ENCODE measurements at places on chromosomes 1 and 21.

GRCh38 chr1:240663169-240663879, 51.4 kb upstream of the GREM2 start:
- no peak for DNase-seq

- no peak for DNase-seq
Measured at GRCh38 chr1:29990304-29990703, 733.1 kb downstream of the MATN1 start.

DNA sequence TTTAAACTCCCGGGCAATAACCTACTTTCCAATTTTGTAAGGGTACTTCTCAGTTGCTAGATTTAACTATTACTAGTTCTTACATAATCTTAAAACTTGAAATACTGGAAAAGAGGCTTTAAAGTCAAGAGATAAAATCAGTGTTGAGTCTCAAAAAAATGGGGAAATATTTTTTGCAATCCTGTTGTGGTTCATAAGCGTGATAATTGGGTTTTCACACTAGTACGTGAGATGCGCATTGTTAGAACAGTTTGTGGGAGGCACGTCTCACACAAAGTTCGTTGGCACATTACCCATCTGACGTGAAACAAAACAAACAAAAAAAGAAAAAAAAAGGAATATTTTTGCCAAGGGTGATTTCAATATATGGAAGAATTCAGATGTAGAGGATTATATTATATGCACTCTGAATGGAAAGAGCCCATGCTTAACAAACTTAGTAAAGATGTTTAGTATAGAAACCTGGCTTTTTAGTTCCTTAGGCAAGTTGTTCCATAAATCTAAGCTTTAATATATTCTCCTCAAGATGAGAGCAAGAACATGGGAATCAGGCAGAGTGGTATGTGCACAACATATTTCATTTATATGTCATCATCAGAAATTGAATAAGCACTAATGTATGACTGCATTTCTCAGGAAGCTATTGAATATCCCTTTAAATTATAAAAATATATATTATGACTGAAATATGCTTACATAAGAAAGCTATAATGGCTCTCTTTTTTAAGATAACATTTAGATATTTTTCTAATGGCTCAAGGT, 73.9 kb upstream of the TNFSF4 start:
- no peak for DNase-seq

DNA sequence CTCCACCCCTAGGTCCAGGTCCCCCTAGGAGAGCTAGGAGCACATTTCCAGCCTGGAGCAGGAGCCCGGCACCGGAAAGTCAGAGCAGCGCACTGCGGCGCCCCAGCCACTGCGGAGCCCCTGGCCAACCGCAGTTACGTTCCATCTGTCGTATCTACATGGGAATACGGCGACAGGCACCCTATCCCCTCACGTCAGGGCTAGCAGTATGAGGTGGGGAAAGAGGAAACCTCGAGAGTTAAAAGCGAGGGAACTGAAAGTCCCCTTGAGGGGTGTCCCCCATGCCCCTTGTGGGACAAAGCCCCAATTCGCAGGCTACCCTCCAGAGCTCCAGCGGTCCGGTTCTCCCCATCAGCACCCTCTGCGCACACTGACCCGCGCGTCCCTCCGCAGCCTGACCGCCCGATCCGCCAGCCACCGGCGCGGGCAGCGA, 995 bp downstream of the COLGALT2 start:
- DNase-seq = no peak

- no peak for DNase-seq
Measured at GRCh38 chr1:158666037-158666436, 20.5 kb downstream of the SPTA1 start.

GRCh38 chr1:161073474-161074121, 3.9 kb upstream of the ARHGAP30 start:
- no peak for DNase-seq

DNA sequence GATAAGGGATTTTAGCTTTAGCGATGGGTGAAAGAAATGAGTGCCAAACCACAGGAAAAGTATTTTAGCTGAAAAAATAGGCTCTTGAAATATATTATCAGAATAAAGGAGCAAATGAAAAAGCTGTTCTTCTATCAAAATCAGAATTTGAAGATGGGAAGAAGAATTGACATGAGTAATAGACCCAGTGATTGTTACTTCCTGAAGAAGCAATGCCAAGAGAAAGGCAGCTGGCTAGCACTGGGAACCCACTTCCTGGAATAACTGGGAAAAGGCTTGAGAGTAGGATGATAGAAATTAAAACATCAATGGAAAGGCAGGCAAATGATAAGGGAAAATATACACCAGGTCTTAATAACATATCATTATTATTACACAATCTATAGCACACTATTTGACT, 29.9 kb upstream of the LYPLAL1 start:
- DNase-seq = no peak

DNA sequence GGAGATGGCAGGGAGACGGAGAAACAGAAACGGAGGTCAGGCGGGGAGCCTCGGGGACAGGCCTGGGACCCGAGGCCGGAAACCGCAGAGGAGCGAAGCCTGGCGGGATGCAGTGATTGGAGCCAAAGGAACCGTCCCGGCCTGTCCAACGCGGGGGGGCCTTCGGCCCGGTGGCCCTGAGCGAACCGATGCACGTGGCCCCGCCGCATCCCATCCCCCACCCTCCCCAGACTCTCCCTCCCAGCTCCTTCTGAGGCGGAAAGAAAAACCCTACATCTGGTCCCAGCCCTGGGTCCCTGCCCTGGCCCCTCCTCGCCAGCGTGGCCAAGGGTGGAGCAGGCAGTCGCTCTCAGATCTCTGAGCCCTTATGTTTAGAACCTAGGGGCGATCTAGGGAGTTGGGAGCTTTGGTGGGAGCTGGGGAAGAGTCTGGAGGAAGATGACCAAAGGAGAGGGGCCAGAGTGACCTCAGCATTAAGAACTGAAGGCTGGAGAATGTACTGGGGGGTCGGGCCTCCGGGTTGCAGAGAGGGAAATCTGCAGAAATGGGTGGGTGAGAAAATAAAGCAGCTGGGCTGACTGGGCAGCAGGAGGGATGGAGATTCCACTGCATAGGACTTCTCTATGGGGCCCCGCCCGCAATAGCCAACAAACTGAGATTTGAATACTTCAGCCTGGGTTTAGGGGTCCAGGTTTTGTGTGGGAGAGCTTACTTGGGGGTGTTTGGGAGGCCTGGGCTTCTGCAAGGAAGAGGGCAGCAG, 1.5 kb upstream of the CRABP2 start:
- DNase-seq = no peak

- no peak for DNase-seq
Measured at GRCh38 chr1:199173356-199173755, 534.5 kb downstream of the PTPRC start.

DNA sequence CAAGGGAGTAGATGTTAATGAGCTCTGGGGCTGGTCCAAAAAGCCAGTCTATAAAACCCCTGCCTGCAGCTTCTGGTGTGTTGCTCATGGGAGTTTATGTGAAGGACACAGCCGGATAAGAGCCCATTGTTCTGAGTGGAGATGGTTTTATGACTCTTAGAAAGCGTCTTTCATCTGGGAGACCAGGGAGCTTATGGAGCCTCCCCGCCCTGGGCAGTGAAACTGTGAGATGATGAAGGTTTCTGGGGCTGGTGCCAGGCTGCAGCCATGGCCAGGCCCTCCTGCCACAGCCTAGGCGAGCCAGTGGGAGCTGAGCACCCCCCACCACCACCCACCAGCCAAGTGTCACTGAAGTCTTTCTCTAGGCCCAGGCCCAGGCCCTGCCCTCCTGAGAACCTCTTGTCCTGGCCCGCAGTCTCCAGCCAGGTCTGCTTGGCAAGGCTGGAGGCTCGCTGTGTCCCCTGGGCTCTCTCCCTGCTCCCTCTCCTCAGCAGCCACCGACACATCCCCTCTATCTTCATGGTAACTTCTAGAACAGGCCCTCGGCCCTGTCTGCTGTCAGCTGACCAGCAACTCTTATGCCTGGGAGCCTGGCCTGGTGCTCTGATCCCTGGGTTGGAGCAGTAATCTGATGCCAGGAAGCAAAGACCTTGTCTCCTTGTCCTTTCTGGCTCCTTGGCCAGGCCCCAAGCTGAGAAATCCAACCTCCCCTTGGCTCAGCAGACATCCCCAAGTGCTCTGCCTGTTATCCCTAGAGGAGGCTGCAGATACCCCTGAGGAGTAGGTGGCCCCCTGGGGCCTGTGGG, 7.6 kb upstream of the ARHGEF10L start:
- DNase-seq = no peak

DNA sequence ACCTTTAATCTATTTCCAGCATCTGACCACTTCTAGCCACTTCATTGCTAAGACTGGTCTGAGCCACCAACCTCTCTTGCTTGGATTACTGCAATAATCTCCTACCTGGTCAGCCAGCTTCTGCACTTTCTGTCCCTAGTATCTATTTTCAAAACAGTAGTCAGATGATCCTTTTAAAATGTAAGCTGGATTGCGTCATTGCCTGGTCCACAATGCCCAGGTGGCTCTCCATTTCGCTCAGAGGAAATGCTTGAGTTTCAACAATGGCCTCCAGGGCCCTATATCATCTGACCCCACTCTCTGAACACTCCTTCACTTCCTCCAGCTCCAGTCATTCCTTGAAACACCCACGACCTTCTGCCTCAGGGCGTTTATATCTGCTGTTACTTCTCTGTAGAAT, 2.3 kb downstream of the FYB2 start:
- no peak for DNase-seq

DNA sequence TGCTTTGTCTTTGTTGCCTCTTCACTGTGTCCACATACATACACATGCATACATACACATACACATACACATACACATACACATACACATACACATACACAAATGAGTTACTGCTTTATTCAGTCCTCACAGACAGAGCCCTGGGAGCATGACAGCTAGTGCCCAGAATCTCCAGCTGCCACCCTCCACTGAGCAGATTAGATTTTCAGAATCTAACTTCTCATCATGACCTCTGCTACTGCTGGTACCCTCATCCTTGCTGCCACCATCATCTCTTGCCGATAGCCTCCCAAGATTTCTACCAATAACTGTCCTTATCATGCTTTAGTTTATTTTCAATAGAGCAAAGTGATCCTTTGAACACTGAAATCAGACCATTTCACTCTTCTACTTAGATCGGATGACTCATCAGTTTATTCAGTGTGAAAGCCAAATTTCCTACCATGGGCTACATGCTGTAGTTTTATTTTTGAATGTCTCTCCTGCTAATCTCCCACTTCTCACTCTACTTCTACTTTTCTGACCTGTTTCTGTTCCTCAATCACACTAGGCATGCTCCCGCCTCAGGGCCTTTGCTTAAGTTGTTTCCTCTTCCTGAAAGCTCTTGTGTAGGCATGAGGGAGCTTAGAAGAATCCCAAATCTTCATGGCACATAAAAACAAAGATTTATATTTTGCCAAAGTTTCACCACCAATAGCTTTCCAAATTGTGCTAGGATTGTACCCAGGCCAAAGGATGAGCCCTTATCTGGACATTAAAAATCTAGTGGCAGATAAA, 43.0 kb downstream of the ATP6V1G3 start:
- no peak for DNase-seq

DNA sequence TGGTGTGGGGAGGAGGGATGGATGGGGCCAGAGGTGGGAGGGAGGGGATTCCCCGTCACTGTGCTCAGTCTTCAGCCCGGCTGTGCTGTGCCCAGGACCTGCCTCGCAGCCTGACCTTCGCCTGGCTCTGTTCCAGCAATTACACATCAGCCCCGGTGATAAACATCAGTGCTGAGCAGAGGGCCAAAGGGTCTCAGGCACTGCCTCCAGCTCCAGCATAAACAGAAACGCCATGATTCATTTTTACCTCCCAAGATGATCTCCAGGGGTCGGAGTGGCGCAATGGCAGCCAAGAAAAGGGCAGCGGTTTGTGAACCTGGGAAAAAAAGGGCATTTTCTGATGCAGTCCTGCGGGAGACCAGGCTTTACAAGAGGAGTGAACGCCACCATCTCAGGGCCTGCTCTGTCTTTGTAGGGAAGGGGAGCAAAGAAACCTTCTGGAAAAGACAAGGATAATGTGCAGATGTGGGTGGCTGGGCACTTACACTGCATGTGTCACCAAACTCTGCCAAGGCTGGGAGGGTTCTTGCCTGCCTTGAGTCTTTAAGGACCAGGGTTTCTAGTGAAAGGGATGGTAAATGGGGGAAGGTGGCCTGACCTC, 28.1 kb downstream of the SHISA4 start:
- DNase-seq = no peak

GRCh38 chr1:228387321-228387720, 19.3 kb downstream of the TRIM11 start:
- DNase-seq = no peak

- DNase-seq = no peak
Measured at GRCh38 chr21:32325706-32326105, 27.1 kb downstream of the MRAP start.

Data from T follicular helper cell (primary cell).